C1 segment of cervical spinal cord (tissue), 14 donors: ENCODE measurements at places on chromosomes 4 and X.

DNA sequence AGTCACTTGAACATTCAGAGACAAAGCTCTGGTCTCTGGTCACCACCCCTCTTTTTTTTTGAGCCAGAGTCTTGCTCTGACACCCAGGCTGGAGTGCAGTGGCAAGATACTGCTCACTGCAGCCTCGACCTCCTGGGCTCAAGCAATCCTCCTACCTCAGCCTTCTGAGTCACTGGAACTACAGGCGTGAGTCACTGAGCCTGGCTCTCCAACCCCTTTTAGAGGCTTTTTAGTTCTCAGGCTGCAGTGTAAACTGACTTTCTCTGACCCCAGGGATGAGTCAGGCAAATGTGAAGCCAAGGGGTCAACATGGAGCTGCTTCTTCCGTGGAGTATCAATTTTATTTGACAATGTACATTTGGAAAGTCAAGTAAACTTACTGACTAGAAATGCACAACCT, 229.2 kb downstream of the PTTG2 start:
- no peak for DNase-seq

GRCh38 chrX:43717161-43717560, 61.1 kb downstream of the MAOA start:
- no peak for DNase-seq

DNA sequence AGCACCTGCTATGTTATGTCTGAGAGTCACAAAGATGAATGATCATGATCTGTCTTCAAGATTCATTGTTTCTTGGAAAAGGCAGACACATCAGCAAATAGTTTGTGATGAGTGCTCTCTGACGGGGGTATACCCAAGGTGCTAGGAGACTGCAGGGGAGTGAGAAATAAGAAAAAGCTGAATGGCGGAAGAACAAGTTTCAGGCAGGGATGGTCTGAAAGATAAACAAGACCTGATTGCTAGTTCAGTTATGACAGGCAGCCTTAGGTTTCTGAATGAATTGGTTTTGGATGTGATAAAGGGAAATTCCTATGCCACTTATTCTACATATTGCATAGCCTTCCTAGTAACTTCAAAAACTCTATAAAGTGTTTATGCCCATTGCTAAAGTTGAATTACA, 327.0 kb upstream of the DKK2 start:
- no peak for DNase-seq

DNA sequence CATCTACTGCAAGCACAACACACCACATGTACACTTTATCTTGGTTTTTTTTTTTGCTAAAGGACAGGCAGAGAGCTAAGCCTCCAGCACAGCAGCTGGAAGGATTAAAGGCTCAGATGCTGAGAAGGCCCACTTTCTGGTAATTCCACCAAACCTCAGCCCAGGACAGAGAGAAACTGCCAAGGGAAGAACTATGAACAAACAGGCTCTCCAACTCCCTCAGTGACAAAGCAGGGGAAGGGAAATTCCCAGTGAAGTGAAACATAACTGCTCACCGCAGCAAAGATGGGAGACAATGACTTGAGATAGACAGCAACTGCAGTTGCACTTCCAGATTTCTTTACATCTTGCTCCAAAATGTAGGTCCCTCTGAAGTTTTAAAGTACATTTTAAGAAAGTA, 4.8 kb downstream of the PROM1 start:
- no peak for DNase-seq

DNA sequence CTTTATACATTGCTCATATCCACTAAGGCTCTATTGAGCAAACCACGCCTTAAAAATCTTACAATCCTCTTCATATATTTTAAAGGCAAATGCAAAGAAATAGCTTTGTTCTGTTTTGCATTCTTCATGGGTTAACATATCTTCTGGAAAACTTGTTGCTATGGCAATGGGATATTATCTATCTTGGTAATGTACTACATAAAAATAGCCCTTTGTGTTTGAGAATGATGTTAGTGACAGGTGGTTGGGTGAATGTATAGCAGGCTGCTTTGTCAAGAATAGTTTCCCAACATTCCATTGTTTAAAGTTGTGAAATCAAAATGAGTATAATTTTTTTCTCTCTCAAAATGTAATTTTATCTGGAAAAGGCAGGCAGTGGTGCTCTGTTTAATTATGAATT, 16.8 kb downstream of the REPS2 start:
- DNase-seq: no peak
